ENCODE measurements at places on chromosomes 3 and 15.

DNA sequence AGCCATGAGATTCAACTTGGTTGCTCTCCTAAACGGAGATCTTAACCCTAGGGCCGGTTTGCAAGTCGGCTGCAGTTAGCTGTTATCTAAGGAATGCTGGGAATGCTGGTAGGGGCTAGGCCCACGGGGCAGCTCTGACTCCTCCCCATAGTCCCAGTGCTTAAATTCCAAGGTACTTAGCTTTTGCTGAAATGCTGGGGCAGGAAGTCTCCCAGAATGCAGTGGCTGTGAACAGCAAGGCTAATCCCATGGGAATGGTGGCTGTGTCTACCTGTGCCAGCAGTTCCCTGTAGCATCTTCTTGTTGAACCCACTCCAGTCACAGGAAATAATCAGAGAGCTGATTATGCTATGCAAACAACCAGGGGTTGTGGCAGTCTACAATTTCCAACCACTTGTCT, 102.5 kb upstream of the TJP1 start:
- no peak for DNase-seq

- DNase-seq = no peak
Measured at GRCh38 chr3:138684396-138684795, 75.8 kb downstream of the FAIM start.

GRCh38 chr3:186361762-186362536, at the start of gene DGKG:
Gene DGKG (minus strand): TSS chr3:186362234. CDS start chr3:186320459, 41,775 bp downstream.
- no peak for DNase-seq

- no peak for DNase-seq
Measured at GRCh38 chr3:143182866-143183664, 63.5 kb downstream of the CHST2 start.

- no peak for DNase-seq
Measured at GRCh38 chr15:95556225-95556624, 774.3 kb upstream of the NR2F2 start.

- no peak for DNase-seq
Measured at GRCh38 chr15:31483986-31484951, 157.6 kb downstream of the KLF13 start.

DNA sequence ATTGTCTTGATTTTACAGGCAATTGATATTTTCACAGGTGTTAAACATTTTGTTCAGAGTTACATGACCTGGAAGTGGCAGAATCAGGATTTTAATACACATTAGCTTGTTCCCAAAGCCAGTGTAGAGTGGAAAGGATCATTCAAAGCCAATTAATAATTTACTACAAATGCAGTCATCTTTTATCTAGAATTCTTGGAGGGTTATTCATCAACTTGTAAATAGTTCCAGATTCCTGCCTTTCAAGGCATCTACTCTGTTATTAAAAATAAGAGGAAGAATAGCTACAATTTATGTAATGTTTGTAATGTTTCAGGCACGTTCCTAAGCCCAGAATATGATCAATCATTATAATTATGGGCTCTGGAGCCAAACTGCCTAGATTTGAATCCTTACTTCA, 358.5 kb downstream of the ZNF385D start:
- no peak for DNase-seq

DNA sequence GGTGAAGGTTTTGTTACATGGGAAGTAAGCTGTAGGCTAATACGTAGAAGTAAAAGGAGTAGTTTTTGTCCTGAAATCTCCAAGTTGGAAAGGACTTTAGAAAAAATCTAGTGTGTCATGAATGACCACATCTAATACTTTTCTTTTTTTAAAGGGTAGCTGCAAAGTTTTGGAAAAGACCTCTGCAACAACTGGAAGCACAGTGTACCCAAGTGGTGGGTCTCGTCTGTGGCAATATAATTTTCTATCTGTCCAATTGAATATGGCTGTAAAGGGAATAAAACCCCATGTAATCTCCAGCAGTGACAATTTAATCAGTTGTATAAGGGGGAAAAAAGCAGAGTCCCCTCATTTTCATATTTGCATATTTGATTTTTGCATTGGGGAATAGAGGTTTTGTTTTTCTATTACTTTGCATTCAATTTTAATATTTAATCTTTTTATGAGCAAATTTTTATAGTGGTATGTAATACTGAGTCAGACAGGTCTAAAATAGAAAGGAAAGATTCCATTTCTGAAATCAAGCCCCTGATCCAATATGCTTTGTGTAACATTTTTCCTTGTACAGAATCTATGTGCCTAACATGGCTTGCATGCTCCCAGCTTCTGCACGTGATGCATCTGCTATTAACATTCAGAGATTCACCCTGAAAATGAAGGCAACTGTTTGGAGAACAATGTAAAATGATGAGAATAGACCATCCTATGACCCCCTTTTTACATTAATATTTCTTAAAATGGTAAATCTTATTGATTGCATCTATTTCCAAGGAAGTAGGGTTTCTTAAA, 531.4 kb downstream of the ZIC1 start:
- no peak for DNase-seq

GRCh38 chr3:89699229-89699628, 591.8 kb downstream of the EPHA3 start:
- no peak for DNase-seq

DNA sequence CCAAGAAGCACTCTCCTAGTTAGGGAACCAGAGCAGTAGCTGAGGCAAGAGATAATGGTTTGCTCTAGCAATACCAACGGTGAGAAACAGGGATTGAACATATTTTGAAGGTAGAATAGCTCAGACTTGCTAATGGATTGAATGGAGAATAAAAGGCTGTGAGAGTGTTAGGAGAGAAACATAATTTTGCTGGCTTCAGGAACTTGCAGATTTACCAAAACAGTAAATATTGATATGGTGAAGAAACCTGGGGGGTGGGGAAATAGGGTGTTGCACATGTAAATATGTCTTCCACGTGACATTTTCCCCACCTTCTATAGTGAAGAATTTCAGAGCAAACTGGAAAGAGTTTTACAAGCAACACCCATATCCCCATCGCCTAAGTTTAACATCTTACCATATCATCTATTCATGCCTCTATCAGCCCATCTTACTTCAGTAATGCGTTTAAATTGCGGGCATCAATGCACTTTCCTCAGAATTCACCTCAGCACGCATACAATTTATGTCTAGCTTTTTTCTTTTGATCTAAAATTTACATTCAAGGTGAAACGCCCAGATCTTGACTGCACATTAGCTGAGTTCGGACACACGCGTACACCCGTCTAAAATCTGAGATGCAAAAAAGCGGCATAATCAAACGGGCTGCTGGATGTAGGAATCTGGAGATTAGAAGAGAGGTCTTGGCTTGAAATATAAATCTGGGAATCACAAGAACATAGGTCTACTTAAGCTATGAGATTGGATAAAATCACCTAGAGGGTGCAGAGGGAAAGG, 891 bp upstream of the NR1D2 start:
- DNase-seq = no peak

GRCh38 chr3:9501226-9501625, 52.4 kb downstream of the LHFPL4 start:
- no peak for DNase-seq

Data from cerebellar nuclear complex (tissue), 1 donor.